ENCODE measurements at places on chromosomes 7 and 10. TPM values are rescaled to one million over a fixed set of nuclear protein-coding genes. Genes with fewer than 3 reads are reported as not detected.

Gene OPALIN
- not detected for total RNA-seq

Gene MMRN2
- total RNA-seq: 2.0 TPM

Gene SOSTDC1
- total RNA-seq: not detected

Gene ARHGEF35
- 1.1 TPM for total RNA-seq

Gene CHAT
- total RNA-seq: not detected

Gene HABP2
- not detected for total RNA-seq

Gene CNNM1
- total RNA-seq: 1.6 TPM

Gene CDH23
- total RNA-seq: under 0.01 TPM

Gene TMEM176A
- not detected for total RNA-seq

Gene CCDC146
- 1.0 TPM for total RNA-seq

Data from placental pericyte (primary cell).